ENCODE measurements at places on chromosomes 5 and 9.

DNA sequence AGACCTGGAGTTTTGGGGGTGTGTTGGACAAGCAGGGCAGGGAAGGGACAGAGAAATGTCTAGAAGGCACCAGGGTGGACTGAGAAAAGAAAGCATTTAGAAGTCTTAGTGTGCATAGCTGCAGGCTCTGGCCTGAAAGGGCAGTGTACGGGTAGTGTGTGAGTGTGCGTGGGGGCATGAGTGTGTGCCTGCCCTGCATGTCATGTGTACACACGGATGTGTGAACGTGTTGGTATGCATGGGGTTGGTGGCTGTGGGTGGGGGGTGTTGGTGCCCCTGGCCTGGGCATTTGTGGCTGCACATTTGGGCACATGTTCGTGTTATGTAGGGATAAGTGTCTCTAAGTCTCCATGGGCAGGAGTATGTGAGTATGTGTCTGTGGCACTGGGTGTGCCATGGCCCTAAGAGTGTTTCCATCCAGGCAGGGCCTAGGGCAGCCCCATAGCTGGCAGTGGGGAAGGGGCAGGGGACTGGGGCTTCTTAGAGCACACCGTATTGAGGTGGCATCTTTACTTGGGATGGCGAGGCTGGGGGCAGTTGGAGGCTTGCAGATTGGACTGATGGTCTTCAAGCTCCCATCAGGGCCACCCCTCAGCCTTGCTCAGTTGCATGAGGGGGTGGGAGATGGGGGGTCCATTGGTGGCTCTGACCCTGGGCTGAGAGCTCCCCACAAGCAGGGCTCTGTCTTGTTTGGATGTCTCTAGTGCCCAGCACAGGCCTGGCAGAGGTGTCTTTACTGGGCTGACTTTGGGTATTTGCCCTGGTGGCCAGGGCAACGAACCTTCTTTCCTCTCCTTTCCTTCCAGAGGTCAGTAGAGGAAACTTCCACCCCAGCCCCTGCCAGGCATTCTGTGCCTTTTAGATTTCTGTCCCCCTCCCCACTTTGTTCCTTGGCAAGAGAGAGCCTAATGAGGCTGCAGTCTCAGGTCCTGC, 15.0 kb downstream of the PSD2 start:
- DNase-seq, result no peak

- DNase-seq, result peak; percentile 17
Measured at GRCh38 chr5:94707359-94707758, 88.9 kb downstream of the SLF1 start.

- DNase-seq, result no peak
Measured at GRCh38 chr9:14561929-14562405, 131.3 kb downstream of the ZDHHC21 start.

DNA sequence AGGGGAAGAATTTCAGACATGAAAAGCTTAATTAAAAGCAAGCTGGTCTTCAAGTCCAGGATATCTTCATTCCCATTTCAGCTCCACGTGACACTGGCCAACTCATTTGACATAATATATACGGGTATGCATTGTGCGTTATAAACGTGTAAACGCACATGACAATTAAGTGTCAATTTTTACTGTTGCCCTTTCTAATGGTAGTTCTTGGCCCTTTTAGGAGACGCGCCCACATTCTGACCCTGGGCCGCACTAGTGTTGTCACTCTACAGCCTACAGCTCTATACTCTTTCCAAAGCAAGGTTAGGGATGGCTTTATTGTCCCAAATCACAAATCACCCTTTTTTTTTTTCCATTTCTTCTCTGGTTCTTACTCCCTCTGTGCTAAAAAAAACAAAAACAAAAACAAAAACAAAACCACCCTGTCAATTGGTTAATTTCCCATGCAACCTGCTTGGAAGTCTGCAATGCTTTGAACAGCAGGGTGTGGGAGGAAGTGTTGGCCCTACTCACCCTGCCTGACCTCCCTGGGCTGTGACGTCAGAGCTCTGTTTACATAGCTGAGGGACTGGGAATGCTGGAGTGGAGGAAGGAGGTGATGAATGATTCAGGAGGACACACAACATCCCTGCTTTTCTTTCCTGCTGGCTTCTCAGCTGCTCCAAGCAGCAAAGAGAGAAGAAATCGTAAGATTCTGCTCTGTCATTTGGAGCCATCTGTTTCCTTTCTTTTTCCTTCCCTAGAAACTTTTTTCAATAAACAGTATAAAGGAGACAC, 19.3 kb downstream of the RFK start:
- DNase-seq, result no peak

DNA sequence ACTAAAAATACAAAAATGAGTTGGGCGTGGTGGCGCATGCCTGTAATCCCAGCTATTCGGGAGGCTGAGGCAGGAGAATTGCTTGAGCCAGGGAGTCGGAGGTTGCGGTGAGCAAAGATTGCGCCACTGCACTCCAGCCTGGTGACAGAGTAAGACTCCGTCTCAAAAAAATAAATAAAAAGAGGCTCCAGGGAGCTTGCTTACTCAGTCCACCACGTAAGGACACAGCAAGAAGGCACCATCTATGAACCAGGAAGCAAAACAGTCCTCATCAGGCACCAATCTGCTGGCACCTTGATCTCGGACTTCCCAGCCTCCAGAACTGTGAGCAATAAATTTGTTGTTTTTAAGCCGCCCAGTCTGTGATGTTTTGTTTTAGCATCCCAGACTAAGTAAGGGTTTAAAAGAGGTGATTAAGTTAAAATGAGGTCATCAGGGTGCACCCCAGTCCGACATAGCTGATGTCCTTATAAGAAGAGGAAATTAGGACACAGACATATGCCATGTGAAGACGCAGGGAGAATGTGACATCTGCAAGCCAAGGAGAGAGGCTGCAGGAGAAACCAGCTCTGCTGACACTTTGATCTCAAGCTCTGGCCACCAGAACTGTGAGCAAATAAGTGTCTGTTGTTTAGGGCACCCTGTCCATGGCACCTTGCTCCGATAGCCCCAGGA, 45.9 kb downstream of the C9orf50 start:
- DNase-seq, result no peak

DNA sequence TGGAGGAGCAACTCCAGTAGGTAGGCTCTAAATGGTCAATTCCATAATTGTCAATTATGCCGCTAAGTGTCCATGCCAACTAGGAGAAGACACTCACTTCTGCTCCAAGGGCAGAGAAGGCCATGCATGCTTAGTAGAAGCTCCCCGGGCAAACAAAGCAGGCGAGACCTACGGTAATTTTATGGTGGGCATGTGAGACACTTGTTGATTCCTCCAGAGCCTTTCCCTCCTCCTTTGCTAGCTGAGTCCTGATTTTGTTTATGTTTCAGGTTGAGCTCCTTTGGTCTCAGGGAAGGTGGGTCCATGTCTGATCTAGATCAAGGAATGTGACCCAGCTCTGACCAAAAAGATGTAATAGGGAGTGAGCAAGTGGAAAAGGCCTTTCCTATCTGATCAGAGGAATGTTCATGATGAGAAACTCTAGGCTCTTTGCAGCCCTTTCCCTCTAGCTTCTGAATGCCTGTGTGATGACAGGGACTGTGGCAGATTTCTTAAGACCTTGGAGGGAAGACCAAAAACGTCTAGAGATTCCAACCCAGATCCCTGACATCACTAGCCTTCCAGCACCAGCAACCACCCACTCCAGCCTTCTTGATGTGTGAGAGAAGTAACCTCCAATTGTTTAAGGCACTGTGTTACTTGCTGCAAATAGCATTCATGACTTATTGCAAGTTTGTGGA, 7.7 kb upstream of the CPEB4 start:
- DNase-seq, result no peak

DNA sequence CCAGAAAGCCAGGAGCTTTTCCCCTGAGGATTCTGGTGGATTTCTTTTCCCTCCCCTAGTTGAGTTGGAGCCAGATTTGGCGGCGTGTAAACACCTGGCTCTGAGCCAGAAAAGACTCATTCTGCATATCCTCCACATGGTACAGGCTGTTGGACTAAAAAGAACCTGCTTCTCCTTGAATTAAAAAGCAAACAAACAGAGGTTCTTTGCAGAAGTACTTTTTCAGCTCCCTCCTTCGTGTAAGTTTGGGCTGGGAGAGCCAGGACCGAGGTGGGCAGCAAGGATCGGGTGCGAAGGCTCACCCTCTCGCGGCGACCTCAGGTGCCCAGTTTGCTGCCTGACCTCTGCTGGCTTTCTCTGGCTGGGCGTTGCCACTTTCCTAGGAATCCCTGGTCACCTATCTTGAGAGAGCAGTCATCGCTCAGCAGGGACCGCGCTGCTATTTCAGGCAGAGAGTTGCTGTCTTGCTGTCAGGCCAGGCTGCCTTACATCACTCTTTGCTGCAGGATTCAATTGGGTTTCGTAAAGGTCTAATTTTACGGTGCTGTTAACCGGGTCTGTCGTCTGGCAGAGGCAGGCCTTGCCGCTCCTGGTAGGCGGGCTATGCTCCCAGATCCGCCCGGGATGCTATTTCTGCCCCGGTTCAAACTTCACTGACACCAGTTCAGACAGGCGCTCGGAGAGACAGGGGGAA, 3.2 kb downstream of the PAPPA start:
- peak; percentile 7 for DNase-seq

Measured in hematopoietic multipotent progenitor cell treated with erythropoietin and hydrocortisone succinate and interleukin-3 and kit ligand, for 4 days (in vitro differentiated cells).